Dermis blood vessel endothelial cell (primary cell): ENCODE measurements at places on chromosomes 3 and 15. TPM values are rescaled to one million over a fixed set of nuclear protein-coding genes. Genes with fewer than 3 reads are reported as not detected.

Gene LRRC58
- 14.3 and 15.5 TPM in 2 replicates for total RNA-seq

Gene IQCF5
- total RNA-seq = not detected in 2 replicates

Gene CD96
- not detected in 2 replicates for total RNA-seq

Gene CCDC9B
- 10.0 and 21.9 TPM in 2 replicates for total RNA-seq

Gene SEMA5B
- 0.05 TPM in 1 of 2 replicates, not detected in the other for total RNA-seq

Gene SSUH2
- total RNA-seq = not detected in 2 replicates

Gene CHDH
- 0.23 and 1.0 TPM in 2 replicates for total RNA-seq
